ENCODE measurements at places on chromosomes 5 and 9.

GRCh38 chr5:159759791-159760290, 156.4 kb upstream of the ADRA1B start:
- H3K36me3 ChIP-seq, result no peaks in the 10 kb centered on the region
- no peak overlapping the region for H3K4me3 ChIP-seq
- H3K27me3 ChIP-seq, result no peaks in the 10 kb centered on the region
- DNase-seq, result peak; percentile 69

- H3K4me3 ChIP-seq, result no peak overlapping the region
- DNase-seq, result peak; percentile 93
- peaks cover 73% of the 10 kb centered on the region for H3K4me1 ChIP-seq
- 0 out of 2 replicates have a peak, but pooled peaks cover 7% of the 10 kb centered on the region for H3K36me3 ChIP-seq
- peak overlapping the region; percentile 20 for H3K27ac ChIP-seq
Measured at GRCh38 chr5:140295414-140295813, 7.5 kb downstream of the PFDN1 start.

GRCh38 chr5:41193456-41194205, 19.7 kb downstream of the C6 start:
- DNase-seq, result peak; percentile 10
- H3K4me3 ChIP-seq, result no peak overlapping the region
- no peaks in the 10 kb centered on the region for H3K4me1 ChIP-seq
- H3K27me3 ChIP-seq, result no peaks in the 10 kb centered on the region
- H3K36me3 ChIP-seq, result no peaks in the 10 kb centered on the region

DNA sequence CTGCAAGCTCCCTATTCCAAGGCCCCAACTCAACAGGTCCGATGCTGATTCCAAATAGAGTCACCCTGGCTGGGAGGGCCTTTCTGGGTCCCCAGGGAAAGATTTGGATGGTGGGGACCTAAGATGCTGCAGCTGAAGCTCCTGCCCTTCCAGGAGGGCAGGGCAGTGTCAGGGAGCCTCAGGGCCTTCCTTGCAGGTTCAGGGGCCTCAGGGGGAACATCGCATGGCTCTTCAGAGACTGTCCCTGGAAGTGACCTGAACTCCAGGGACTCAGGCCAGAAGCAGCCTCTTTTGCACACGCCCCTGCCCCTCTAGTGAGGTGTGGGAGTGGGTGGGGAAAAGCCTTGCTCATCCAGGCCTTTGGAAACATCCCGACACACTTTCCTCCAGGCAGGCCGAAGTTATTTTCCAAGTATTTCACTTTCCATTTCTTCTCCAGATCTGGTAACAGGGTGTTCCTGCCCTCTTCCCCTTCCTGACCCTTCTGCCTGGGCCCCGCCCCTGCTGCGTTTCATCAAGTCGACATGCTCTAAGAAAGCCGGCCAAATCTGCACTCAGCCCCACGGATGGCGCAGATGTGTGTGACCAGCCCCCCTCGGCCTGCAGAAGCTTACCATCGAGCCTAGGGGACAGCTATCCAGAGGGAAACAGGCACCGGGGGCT, 159.5 kb downstream of the FGF18 start:
- H3K4me3 ChIP-seq, result no peak overlapping the region
- no peak for DNase-seq
- peaks cover 35% of the 10 kb centered on the region for H3K27me3 ChIP-seq

GRCh38 chr5:135476615-135477581, 24.7 kb upstream of the TIFAB start:
- no peaks in the 10 kb centered on the region for H3K36me3 ChIP-seq
- peaks cover 51% of the 10 kb centered on the region for H3K27me3 ChIP-seq
- no peaks in the 10 kb centered on the region for H3K4me1 ChIP-seq
- H3K4me3 ChIP-seq, result no peak overlapping the region

DNA sequence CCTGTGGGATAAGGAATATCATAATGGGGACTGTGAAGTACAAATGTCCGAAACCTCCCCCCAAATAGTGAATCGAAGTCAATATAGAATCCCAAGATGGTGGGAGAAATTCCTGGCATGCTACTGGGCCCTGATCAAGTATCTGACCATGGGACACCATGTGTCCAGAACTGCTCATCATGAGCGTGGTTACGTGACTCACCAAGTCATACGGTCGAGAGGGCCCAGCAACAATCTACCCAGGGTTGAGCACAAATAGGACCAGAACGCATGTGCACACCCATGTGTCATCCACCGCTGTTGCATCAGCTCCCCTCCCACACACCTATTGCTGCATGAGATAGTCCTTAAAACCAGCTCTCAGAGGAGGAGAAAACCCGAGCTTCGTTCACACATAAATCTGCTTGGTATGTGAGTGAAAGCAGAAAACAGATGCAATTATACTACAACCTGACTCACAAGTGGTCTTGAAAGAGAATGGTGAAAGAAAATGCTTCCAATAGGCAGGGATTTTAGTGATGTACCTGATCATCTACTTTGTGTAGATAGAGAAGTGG, 353.2 kb downstream of the CWC27 start:
- H3K27me3 ChIP-seq, result no peaks in the 10 kb centered on the region
- DNase-seq, result peak; percentile 93
- H3K36me3 ChIP-seq, result peaks cover 5% of the 10 kb centered on the region
- peak overlapping the region; percentile 79 for H3K27ac ChIP-seq

- no peak overlapping the region for H3K4me3 ChIP-seq
- no peak for DNase-seq
- no peaks in the 10 kb centered on the region for H3K36me3 ChIP-seq
- peaks cover 34% of the 10 kb centered on the region for H3K4me1 ChIP-seq
Measured at GRCh38 chr9:33146298-33146697, 20.8 kb downstream of the B4GALT1 start.

GRCh38 chr9:117963493-117964090, 259.4 kb downstream of the TLR4 start:
- H3K27ac ChIP-seq, result no peak overlapping the region
- no peaks in the 10 kb centered on the region for H3K36me3 ChIP-seq
- DNase-seq, result no peak
- H3K4me1 ChIP-seq, result no peaks in the 10 kb centered on the region
- no peak overlapping the region for H3K4me3 ChIP-seq

DNA sequence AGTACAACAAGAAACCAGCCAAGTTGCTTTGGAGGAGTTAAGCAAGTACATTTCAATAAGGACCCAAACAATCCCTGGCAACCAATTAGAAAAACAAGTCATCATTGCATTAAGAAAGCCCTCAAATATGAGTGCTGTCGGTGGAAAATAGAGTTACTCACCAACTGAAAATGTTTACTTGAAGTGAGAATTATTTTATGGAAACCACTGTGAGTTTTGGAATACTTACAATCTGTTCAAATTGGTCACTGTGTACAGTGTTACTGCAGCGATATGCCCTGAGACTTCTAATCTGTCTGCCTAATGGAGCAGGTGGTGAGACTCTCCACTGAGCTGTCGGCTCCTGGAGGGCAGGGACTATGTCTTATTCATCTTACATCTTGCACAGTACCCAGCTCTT, 1073.2 kb upstream of the DMAC1 start:
- H3K36me3 ChIP-seq, result no peaks in the 10 kb centered on the region
- H3K27me3 ChIP-seq, result no peaks in the 10 kb centered on the region
- no peak for DNase-seq
- no peak overlapping the region for H3K4me3 ChIP-seq

GRCh38 chr5:142012186-142012785, 541 bp downstream of the GNPDA1 start:
- H3K4me3 ChIP-seq, result peak overlapping the region; percentile 84
- H3K36me3 ChIP-seq, result no peaks in the 10 kb centered on the region
- no peaks in the 10 kb centered on the region for H3K27me3 ChIP-seq

- H3K27me3 ChIP-seq, result no peaks in the 10 kb centered on the region
- no peak overlapping the region for H3K4me3 ChIP-seq
- DNase-seq, result no peak
- peaks cover 9% of the 10 kb centered on the region for H3K4me1 ChIP-seq
- no peaks in the 10 kb centered on the region for H3K36me3 ChIP-seq
Measured at GRCh38 chr9:3507395-3508077, 18.3 kb downstream of the RFX3 start.

DNA sequence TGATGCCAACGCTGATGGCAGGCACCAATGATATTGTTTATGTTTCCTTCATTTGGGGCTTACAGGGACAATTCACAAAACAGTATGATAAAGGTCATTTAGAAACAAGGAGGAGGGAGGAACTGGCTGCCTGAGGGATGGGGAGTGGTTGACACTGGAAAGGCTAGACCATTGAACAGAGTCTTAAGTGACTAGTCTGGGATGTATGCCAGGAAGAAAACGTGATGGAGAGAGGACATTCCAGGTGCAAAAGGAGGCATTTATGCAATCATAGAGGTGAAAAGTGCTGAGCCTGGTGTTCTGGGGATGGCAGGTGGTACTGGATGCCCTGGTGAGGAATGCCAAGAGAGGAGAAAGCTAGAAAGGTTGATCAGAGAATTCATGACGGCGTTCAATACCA, 153.4 kb downstream of the ZNF462 start:
- no peak for DNase-seq
- peaks cover 12% of the 10 kb centered on the region for H3K4me1 ChIP-seq
- peaks cover 11% of the 10 kb centered on the region for H3K27me3 ChIP-seq
- no peak overlapping the region for H3K27ac ChIP-seq

GRCh38 chr9:98639133-98639532, 69.6 kb downstream of the GABBR2 start:
- no peaks in the 10 kb centered on the region for H3K27me3 ChIP-seq
- H3K4me1 ChIP-seq, result 0 out of 2 replicates have a peak, but pooled peaks cover 6% of the 10 kb centered on the region
- H3K36me3 ChIP-seq, result no peaks in the 10 kb centered on the region
- H3K27ac ChIP-seq, result no peak overlapping the region
- no peak for DNase-seq
- H3K4me3 ChIP-seq, result no peak overlapping the region

GRCh38 chr9:89010056-89010455, 18.8 kb downstream of the S1PR3 start:
- no peaks in the 10 kb centered on the region for H3K36me3 ChIP-seq
- H3K4me3 ChIP-seq, result no peak overlapping the region
- no peaks in the 10 kb centered on the region for H3K4me1 ChIP-seq
- DNase-seq, result no peak
- no peaks in the 10 kb centered on the region for H3K27me3 ChIP-seq
- H3K27ac ChIP-seq, result no peak overlapping the region

GRCh38 chr5:115962565-115963402, 509 bp downstream of the LVRN start:
- no peak overlapping the region for H3K27ac ChIP-seq
- no peaks in the 10 kb centered on the region for H3K27me3 ChIP-seq
- H3K4me3 ChIP-seq, result peak overlapping the region; percentile 68
- peak; percentile 72 for DNase-seq

DNA sequence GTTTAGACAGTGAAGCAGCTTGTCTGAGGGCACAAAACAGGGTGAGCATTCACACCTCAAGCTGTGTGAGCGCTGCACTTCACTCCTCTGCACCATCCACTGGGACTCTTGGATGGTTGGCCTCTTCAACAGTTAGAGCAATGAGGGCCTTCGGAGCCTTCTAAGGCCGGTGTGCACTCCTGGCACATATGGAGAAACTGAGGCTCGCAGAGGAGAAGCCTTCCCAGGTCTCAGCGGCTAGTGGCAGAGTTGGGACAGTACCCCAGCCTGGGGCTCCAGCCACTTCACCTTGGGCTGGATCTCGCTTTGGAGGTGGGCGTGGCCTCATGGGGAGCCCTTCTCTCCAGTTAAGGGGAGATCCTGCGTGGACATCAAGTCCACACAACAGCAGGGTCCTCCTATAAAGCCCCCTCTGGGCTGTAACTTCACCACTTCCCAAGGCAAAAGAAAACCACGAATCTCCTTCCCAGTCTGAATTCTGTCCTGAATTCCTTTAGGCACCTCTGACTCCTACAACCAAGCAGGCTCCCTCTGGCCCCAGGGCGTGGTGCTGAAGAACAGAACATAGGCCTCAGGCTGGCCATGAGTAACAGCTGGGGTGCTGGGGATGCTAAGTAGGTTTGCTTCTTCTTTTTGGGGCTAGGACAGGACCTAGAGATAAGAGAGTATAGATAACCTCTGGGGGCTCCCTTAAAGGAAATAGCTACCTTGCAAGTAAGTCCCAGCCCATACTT, 30.5 kb upstream of the CSF1R start:
- peak overlapping the region; percentile 15 for H3K27ac ChIP-seq
- no peaks in the 10 kb centered on the region for H3K27me3 ChIP-seq
- peak; percentile 80 for DNase-seq
- H3K4me1 ChIP-seq, result peaks cover 29% of the 10 kb centered on the region
- no peak overlapping the region for H3K4me3 ChIP-seq

DNA sequence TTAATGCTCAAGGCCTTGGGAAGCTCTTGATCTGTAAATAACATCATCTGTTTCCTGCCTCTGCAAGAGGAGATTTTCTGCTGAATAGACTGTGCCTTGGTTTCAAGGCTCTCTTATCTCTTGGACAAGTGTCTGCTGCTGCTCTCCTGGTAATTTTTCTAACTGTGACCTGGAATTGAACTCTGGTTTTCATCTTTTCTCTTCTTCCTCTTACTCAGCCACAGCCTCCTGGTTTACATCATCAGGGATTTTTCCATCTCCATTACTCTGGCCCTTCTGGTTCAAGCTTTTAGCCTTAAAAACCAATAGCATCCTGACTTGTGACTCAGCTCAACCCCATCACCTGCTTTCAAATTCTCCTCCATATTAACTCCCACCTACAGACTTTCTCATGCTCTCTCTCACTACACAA, 49.6 kb upstream of the ITGA1 start:
- peak; percentile 24 for DNase-seq
- no peak overlapping the region for H3K27ac ChIP-seq
- no peaks in the 10 kb centered on the region for H3K27me3 ChIP-seq
- no peak overlapping the region for H3K4me3 ChIP-seq
- no peaks in the 10 kb centered on the region for H3K36me3 ChIP-seq

DNA sequence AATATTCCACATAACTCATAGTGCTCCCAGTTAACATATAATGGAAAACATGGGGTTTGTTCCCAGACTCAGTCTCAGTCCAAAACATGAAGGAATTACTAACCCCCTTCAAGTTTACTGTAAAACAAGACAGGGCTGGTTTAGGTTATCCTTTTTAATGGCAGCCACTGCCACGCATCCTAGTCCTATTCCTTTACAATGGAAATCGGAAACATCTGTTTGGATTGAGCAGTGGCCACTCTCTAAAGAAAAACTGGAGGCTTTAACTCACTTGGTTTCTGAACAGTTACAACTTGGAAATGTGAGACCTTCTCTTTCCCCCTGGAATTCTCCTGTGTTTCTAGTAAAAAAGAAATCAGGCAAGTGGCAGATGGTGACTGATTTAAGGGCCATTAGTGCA, 609.9 kb upstream of the ACO1 start:
- H3K4me1 ChIP-seq, result no peaks in the 10 kb centered on the region
- H3K27me3 ChIP-seq, result no peaks in the 10 kb centered on the region
- DNase-seq, result no peak
- no peak overlapping the region for H3K27ac ChIP-seq

- H3K27me3 ChIP-seq, result no peaks in the 10 kb centered on the region
- peak; percentile 35 for DNase-seq
- no peak overlapping the region for H3K27ac ChIP-seq
Measured at GRCh38 chr5:94021246-94021645, 279.8 kb upstream of the POU5F2 start.

DNA sequence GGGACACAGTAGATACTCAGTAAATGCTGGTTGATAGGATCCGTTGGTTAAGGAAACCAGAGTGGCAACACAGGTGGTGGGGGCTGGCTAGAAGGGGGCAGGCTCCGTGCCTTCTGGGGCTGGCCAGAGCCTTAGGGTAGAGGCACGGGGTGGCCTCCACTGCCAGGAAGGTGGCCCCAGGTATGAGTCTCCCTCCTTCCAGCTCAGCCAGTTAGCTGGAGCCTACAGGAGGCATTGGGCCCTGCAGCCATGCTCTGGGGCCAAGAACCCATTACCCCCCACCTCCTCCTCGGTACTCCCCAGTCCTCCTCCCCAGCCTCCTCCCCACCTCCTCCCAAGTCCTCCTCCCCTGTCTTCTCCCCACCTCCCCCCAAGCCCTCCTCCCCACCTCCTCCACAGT, 27.7 kb downstream of the CXXC5 start:
- H3K4me3 ChIP-seq, result no peak overlapping the region
- no peak overlapping the region for H3K27ac ChIP-seq
- no peaks in the 10 kb centered on the region for H3K36me3 ChIP-seq
- peaks cover 32% of the 10 kb centered on the region for H3K4me1 ChIP-seq

All from GM23248 (cell line).